ENCODE measurements at places on chromosomes 1 and 21. TPM values are rescaled to one million over a fixed set of nuclear protein-coding genes. Genes with fewer than 3 reads are reported as not detected.

RGS5 gene
- 121 TPM for polyA plus RNA-seq

NUDT4B gene
- polyA plus RNA-seq, result not detected

GRCh38 chr1:109290998-109291397, 8.1 kb upstream of the PSRC1 start:
- DNase-seq, result no peak

DNA sequence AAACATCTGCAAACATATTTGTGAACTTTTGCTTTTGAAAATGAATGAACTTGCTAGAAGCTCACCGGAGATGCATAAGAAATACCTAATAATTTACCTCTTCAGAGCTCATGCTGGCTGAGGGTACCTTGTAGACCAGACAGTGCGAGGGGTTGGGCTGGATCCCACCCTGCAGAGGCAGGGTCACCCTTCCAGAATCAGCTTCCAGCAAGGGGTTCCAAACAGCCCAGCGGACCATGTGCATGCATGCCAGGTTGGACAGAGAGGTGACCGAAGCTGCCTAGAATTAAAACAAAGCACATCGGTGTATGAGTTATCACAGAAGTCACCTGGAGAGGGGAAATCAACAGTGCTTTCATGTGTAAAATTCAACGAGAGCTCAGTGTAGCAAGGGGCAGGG, 59.2 kb downstream of the NPHP4 start:
- DNase-seq, result no peak

GRCh38 chr1:184533915-184534314, 147.1 kb downstream of the C1orf21 start:
- DNase-seq, result no peak

SAMD11 gene
- 32.9 TPM for polyA plus RNA-seq

DNA sequence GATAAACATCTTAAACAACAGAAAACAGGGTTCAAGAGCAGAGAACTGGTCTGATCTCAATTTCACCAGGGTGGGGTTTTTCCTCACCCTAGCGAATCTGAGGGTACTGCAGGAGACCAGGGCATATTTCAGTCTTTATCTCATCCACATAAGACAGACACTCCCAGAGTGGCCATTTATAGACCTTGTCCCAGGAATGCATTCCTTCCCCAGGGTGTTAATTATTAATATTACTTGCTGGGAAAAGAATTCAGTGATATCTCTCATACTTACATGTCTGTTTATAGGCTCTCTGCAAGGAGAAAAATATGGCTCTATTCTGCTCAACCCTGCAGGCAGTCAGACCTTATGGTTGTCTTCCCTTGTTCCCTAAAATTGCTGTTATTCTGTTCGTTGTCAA, 84.1 kb downstream of the LYPLAL1 start:
- no peak for DNase-seq

DNA sequence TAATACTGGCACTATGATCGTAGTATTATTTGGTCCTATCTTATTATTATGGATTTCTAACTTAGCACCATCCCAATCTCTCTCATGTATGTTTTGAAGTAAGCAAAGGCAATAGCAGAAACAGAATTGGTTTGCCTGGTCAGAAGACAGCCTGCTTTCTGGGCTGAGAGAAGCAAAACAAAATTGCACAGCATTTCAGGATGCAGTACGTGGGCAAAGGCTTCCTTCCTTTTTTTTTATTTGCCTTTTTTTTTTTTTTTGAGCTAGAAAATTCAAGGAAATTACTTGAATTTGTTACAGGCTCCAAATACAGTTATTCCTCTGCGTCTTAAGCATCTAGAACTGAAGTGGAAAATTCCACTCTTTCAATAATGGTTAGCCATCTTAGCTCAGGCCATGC, 8.8 kb downstream of the CDA start:
- no peak for DNase-seq

NCAM2 gene
- 6.7 TPM for polyA plus RNA-seq

- DNase-seq, result no peak
These were observed 26.2 kb upstream of the LYST start for GRCh38 chr1:235892734-235893413.

DNA sequence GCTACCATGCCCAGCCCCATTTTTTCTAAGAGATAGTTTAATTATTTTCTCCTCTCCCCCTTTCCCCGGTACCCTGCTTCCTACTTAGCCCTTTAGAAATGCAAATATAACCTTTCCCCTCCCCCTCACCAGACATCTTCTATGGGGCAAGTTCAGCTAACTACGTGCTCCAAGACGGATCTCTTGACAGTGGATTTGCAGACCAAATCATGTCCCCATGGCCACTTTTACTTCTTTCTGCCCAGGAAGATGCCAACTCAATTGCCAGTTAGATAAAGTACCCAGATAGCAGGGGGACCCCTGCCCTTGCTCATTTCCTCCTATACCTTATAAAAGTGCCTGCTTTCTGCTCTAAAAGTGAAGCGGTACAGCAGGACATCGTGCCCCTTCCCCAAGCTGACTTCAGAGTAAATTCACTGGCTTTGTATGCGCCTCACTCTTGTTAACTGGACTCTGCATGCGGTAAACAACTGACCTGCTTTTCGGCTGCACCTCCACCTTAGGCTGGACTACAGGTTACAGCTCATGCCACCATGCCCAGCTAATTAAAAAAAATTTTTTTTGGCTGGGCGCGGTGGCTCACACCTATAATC, 7.4 kb downstream of the DNAJC11 start:
- no peak for DNase-seq

GRCh38 chr1:114061121-114061830, 82.0 kb downstream of the OLFML3 start:
- DNase-seq, result no peak

SLC9A1 gene
- polyA plus RNA-seq, result 23.9 TPM

DNA sequence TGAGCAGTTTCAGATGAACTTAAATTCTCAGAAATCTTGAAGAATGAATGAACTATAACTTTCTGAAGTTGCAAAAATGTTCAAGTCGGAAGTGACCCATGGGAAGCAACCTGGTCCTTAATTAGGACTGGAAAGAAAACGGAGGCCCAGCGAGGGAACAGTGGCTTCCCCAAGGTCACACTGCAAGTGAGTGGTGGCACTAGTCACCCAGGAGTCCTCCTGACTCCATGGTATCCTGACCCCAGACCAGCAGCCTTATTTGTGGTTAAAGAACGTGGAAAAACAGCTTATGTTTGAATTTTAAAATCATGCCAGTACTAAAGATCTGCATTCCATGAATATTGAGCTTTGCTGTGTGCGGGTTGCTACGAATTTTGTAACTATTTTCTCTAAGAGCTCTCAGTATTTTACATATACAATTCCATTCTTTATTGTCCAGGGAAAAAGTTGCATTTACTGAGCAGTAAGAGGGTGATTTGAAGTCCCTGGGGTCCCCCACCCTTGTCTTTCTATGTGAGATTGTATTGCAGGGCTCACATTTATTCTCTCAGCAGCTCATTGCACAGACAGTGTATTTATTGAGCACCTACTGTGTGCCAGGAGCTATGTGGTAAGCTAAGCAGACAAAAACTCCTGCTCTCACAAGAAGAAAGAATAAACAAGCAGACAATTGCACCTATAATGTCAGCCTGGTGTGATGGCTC, 61.6 kb upstream of the ATP5PO start:
- no peak for DNase-seq

DNA sequence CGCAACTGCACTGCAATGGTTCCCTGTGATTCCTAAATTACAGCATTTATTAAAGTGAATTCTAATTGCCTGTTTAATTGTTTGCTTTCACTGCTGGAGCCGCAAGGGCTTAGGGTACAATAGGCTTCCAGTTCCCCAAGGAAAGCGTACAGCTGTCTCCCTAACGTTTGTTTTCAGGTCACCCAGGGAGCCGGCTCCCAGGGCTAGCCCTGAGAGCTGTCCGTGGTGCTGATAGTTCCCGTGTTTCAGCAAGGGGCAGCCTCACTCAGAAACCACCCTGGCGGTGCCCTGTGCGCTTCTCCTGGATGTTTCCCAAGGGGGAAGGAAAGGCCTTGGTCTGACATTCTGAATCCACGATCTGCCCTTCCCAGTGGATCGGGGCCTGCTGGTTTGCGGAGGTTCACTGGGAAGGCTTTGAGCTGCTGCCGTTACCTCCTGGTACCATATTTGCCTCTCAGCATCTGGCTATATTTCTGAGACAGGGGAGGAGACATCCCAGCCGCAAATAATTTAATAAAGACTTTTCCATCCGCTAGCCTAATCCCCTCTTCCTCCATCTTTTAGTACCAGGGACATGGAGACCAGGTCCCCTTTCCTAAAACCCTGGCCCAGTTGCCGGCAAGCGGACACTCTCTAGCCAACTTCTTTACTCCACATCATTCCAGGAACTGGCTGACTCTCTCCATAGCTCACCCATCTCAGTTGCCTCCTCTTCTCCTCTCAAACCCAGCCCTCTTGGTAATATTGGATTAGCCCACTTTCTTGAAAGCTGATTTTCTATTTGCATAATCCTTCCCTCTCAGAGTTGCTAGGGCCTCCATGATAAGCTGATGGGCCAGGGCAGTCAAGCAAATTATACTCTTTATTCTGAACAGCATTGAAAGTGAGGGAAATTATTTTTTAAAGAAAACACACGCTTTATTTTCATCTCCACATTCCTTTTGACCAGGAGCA, 149.0 kb downstream of the IGSF21 start:
- peak; percentile 59 for DNase-seq

TCP10L gene
- polyA plus RNA-seq, result 0.64 TPM

CD1D gene
- 1.5 TPM for polyA plus RNA-seq

- no peak for DNase-seq
These were observed 269.4 kb downstream of the PTPRU start for GRCh38 chr1:29505532-29506220.

PM20D1 gene
- polyA plus RNA-seq, result 0.24 TPM

All from right lung (tissue), 10 donors.